ENCODE measurements at places on chromosomes 13 and 19.

GRCh38 chr19:44949550-44949949 lies 3.7 kb downstream of the APOC2 start:
- no peak for DNase-seq

GRCh38 chr13:69306766-69307165 lies 800.9 kb upstream of the ATXN8OS start:
- DNase-seq, result no peak

GRCh38 chr19:10517760-10518443 lies 655 bp upstream of the S1PR5 start:
- DNase-seq, result no peak

GRCh38 chr13:59584101-59584500 lies 579.6 kb downstream of the DIAPH3 start:
- no peak for DNase-seq

- no peak for DNase-seq
Observed at GRCh38 chr13:46543287-46543686, 9.7 kb upstream of the LRCH1 start.

DNA sequence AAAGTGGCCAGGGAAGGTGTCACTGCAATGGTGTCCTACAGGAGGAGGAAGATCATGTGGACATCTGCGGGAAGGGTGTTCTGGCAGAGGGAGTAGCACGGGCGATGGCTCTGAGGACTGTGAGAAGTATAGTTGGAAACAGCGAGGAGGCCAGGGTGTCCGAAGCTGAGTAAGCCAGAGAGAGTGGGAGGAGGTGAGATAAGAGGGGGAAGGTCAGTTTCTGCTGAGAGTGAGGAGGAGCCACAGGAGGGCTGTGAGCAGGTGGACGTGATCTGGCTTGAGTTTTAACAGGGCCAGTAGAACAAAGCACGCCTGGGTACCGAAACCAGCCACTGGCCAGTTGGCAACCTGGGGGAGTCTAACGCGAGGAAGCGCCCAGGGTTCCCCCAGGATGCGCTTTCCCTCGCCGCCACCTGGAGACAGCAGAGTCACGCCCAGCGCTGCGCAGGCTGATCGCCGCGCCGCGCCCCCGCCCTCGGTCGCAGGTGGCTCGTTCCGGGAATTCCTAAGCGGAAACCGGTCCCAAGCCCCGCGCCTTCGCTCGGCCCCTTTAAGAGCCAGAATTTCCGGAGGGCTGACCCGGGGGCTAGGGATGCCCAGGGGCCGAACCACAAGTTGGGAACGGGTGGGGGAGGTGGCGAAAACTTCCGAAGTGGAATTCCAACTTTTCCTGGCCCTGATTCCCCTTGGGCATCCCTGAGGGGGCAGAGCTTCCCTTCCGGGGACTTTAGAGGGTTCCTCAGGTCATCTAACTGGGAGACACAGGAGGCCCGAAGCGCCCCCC lies 1.1 kb upstream of the LSR start:
- DNase-seq, result peak; percentile 40

- DNase-seq, result no peak
Observed at GRCh38 chr19:5621311-5621944, 1.1 kb downstream of the SAFB2 start.

DNA sequence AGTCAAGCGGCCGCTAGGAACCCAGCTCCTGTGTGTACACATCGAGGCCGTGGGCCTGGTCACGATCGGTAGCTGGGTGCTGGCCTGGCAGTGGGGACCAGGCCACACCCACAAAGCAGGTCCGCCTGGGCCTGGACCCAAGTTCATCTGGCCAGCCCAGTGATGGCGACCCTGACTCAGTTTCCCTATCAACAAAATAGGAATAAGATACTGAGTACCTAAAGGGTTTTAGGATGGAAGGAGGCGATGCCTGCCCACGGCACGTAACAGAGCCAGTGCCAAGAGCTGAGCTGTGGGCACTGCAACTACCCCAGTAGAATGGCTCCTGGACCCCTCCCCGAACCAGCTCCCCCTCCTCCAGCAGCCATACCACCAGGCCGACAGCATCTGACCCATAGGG lies 243.5 kb upstream of the SGCG start:
- no peak for DNase-seq

- DNase-seq, result no peak
Observed at GRCh38 chr13:19023115-19023514, 158.5 kb downstream of the TUBA3C start.

DNA sequence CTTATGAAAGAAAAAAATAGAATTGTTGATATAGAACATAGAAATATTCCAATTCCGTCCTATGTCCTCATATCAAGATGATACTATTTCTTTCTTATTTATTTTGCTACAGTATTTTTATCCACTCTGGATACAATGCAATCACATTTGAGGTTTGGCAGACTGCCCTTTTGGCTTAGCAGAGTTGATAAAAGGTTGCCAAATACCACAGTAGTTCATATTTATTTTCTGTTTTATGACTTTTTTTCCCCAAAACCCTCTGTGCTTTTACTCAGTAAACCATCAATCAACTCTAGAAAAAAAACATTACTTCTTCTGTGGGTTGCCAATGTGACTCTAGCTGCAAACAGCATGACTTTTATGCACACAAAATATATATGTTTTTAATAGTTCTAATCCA lies 424.5 kb downstream of the PCDH9 start:
- DNase-seq, result no peak

DNA sequence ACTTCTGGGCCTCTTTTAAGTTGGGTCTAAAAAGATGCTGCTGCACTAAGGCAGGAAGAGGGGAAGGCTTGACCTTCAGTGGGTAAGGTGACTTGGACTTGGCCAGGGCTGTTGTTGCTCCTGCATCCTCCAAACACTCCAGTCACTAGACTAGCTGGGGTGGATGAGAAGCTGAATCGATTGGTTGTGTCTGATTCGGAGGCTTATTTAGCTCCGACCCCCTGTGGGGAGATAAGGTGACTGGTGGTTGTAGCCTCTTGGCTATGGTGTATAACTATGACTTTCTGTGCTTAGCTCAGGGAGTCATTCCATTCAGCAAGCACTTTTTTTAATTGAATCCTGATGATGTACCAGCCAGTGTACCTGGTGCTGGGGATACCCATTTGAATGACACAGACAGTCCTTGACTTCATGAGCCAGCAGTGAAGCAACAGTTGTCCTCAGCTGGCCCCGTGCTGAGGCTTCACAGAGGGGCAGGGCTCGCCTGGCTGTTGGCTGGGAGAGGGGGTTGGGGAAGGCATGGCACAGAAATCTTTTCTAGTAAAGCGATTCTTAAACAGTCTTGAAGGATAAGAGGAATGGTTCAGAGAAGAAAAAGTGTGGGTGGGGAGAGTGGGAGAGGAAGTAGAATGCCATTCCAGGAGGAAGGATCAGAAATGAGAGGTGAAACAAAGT lies 9.9 kb downstream of the PCDH8 start:
- no peak for DNase-seq

DNA sequence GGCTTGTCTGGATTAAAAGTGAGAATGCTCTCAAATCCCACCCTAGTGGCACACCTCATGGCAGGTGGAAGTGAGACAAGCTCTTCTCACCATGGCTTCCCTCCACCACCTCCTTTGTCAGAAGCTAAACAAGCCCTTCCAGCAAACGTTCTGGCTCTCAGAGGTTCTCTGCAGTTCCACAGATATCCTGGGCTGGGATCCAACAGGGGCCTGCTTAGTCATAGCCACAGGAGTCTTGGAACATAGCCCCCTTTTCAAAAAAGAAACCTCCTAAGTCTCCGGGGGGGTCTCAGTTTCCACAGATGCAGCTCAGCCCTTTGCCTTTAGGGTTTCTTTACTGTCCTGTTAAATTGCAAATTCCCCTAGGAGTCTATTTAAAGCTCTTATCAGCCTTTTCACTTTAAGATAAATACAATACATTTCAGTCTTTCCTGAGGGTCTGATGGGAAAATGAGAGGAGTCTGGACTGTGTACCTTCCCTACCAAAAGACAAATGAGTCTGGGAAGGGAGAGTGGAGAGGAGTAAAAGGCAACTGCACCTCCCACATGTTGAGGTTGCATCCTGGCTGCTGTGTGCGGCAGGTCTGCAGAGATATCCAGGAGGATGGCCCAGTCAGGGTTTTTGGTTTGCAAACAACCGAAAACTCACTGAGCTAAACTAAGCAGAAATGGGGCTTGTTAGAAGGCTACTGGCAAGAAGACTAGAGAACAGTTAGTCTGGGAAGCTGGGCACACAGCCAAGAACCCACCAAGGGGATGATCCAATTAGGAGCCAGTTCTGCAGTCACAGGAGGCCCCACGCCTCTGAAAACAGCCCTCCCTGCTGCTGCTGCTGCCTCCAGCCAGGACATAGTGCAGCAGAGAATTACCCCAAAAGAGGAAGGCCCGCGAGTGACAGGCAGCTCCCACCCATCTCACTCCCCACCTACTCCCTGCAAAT lies 41.4 kb upstream of the SERP2 start:
- no peak for DNase-seq

DNA sequence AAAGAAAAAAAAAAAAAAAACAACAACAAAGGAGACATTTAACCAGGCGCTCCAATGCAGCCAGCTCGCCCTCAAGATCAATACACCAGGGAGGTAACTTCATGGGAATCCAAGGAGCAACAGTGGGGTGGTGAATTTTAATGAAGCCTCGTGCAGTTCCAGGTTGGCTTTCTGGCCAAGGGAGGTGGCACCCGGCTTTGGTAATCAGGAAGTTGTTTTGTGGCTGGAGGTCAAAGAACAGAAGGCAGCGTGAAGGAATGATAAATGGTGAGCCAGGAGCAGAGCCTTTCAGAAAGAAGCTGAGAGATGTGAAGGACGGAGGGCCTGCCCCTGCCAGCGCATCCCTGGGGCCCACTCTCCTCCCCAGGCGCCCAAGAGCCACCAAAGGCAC lies 188.2 kb upstream of the TSC22D1 start:
- DNase-seq, result no peak

DNA sequence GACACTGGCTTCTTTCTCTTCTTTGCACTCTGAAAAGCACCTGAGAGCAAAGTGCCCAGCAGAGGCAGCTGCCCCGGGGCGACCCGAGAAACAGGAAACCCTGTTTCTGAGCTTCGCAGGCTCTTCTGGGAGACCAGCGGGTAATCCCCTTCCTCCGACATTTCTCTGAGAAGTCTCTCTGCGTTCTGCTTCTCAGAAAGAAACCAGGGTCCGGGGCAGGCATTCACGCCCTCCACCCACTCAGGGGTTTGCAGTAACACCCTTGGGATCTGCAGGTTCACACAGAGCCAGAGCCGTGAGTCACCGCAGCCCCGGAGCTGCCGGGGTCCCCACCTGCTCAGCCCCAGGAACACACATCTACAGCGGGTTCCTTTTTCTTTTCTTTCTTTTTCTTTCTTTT lies 86.0 kb downstream of the GADD45B start:
- peak; percentile 19 for DNase-seq

GRCh38 chr13:113777311-113778260 lies 18.6 kb downstream of the TMEM255B start:
- no peak for DNase-seq

DNA sequence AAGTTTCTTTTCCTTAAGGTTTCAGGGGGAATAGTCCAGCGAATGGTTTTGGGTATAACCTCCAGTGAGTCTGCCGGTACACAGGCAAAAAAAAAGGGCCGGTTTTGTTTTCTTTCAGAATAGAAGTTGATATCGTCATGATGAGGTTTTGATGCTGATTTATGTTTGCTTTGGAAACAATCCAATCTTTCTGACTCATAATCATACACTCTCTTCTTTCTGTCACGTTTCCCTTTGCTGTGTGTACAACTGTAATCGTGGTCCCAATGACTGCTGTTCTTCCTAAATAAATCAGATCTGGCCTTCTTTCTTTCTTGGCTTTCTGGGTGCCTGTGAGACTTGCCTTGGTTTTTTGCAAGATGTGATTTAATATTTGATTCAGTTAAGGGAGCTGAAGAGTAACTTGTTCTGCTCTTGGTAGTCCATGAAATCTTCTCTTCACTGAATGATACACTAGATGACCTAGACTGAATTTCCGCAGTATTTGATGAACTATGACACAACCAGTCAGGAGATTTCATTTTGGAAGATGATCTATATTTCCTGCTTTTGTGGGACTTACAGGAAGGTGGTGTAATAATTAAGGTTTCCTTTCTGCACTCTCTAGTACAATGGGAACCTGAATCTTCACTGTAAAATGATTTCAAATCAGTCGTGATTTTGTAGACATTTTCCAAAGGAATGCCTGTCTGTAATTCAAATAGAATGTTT lies 34.9 kb upstream of the METTL21C start:
- DNase-seq, result no peak

- DNase-seq, result no peak
Observed at GRCh38 chr19:18750295-18750970, 40.7 kb downstream of the COMP start.

- DNase-seq, result no peak
Observed at GRCh38 chr13:42597505-42597904, 23.6 kb downstream of the TNFSF11 start.

DNA sequence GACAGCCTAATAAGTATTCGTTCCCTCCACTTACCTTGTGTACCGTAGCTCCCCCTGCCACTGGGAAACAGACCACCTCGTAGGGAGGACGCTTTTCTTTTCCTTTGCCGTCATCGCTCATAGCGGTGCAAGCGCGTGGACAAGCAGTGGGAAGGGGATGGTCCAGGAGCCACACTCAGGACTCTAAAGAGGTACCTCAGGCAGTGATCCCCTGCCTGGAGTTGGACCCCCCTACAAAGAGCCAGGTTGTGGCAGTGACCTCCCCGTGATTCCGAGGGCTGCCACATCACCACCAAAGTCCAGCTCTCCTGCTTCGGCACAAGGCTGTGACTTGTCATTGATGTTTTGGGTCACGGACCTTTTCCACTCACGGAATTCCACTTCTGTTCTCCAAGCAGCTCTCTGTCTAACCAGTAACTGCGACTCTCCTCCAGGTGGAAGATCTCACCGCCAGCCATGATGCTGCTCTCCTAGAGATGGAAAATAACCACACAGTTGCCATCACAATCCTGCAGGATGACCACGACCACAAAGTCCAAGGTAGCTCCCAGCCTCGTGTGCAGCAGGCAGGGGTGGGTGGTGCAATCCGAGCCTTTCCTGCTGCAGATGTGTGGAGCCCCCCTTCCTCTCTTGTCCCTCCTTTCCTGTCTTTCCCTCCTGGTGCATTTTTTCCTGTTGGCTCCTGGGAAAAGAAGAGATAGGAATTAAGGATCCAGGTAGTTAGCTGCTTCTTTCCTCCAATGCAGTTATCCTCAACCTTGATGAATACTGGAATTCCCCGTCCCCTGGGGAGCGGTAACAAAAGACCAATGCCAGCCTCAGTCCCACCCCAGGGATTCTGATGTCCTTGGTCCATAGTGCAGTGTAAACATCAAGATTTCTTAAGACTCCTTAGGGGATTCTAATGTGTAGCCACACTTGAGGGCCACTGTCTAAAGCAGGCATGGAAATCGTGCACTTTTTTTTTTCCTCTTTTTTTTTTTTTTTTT lies 107.7 kb downstream of the SLC7A1 start:
- DNase-seq, result no peak

- no peak for DNase-seq
Observed at GRCh38 chr13:46288570-46289259, 77.0 kb downstream of the LRRC63 start.
